ENCODE measurements at places on chromosomes 6 and 20.

DNA sequence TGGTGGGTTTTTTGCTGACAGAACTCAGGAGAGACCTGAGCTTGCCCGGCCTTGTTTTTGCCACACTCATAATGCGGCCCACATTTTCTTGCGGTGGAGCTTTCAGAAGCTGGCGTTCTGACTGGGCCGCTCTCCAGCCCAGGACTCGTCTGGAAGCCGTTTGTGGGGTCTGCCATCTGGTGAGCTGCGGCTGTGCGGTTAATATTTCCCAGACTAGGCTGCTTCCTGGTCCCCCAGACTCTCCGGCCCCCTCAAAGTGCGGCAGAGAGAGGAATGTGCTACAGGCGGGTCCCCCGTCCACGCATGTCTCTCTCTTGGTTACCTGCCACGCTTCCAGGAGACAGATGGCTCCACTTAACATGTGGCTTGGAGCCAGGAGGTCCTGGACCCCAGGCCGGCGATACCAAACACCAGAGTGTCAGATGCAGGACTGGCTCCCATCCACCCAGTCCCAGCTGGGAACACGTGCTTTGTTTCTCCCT, 128.9 kb upstream of the PMEPA1 start:
- no peak for DNase-seq

DNA sequence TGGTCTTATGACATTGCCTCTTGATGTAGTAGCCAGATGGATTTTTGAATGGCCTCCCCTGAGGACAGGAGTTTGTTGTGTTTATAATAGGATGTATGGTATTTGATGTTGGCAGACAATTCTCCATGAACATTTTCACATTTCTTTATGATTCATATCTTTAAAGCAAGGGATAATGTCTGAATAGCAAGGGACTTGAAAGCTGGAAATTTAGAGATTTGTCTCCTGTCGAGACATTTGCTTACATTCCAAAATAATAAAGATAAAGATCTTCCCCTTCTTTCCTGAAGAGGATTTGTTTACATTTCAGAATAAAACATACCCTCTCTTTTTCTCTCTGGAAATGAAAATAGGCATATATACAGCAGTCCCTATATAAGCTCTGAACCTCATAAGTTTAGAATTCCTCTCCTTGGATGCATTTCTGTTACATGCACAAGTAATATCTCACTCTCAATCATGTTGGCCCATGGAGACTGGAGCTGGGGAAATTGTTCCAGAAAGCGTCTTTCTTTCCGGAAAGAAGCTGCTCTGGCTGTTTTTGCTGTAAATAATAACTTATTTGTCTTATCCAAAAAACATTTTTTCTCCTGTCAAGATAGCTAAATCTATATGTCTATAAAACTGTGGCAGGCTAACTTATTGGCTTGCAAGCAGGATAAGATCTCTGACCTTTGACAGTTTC, 42.5 kb upstream of the ASCC3 start:
- DNase-seq, result no peak

DNA sequence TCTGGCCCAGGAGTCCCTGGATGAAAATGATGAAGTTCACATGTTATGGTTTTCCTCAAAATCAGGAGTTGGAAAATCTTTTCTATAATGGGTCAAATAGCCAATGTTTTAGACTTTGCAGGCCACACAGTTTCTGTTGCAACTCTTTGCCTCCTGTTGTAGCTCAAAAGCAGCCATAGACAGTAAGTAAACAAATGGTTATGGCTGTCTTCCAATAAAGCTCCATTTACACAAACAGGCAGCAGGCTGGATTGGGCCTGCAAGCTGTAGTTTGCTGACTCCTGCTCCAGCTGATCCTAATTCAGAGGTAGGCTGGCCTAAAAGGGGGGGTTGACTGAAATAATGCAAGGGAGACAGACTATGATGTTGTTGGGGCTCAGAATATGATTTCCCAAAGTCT, 33.0 kb downstream of the METTL24 start:
- no peak for DNase-seq

DNA sequence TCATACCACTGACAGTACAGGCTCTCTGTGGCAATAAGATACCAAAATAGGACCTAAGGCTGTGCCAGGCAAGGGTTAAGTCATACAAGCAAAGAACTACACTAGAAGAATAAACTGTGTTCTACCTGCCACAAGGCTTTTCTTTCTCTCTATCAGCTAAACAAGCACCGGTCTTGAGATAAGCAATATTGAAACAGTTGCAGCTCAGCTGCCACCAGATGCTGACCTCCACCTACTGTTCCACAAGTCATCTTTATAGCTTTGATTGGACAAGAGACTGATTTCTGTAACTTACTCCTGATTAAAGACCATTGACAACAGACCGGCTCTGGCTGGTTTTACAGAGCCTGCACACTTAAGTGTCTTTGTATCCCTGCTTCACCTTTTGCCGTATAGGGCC, 24.1 kb downstream of the SCP2D1 start:
- DNase-seq, result no peak

- DNase-seq, result no peak
Observed at GRCh38 chr6:126110512-126111270, 124.4 kb downstream of the TRMT11 start.

- no peak for DNase-seq
Observed at GRCh38 chr6:163392533-163392932, 22.0 kb upstream of the QKI start.

- no peak for DNase-seq
Observed at GRCh38 chr6:110590821-110591351, 114.5 kb upstream of the SLC22A16 start.

DNA sequence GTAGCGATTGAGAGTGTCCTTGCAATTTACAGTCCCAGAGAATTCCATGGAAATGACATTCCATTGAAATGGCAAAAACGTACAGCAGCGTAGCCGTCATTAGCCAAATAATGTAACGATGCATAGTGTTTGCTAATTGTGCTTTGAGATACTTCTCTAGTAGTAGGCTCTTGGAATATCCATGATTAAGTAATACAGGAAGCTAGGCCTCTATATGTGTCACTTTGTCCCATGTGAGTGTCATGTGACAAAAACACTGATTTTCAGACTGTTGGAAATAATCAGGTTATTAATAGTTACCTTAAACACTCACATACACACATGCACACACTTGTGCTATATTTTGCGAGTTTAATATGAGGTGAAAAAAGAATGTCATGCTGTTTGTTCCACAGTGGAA, 35.2 kb downstream of the SLX4IP start:
- no peak for DNase-seq

DNA sequence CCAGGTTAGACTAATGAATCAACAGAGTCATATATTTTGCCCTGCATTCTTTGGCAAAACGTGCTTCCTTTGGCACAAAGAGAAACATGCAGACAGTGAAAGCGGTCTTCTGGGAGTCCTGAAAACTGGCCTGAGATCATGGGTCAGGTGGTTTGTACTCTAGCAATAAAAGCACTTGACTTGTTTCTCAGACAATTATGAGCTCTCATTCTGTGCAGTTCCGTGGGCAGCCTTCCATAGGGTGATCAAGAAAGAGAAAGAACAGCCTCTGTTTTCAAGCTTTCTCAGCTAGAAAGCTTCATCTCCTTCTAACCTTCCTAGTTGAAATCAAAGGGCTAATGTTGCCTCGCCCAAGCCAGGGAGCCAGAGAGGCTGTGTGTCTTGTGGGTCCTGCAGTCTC, 62.7 kb upstream of the ISM1 start:
- DNase-seq, result no peak

DNA sequence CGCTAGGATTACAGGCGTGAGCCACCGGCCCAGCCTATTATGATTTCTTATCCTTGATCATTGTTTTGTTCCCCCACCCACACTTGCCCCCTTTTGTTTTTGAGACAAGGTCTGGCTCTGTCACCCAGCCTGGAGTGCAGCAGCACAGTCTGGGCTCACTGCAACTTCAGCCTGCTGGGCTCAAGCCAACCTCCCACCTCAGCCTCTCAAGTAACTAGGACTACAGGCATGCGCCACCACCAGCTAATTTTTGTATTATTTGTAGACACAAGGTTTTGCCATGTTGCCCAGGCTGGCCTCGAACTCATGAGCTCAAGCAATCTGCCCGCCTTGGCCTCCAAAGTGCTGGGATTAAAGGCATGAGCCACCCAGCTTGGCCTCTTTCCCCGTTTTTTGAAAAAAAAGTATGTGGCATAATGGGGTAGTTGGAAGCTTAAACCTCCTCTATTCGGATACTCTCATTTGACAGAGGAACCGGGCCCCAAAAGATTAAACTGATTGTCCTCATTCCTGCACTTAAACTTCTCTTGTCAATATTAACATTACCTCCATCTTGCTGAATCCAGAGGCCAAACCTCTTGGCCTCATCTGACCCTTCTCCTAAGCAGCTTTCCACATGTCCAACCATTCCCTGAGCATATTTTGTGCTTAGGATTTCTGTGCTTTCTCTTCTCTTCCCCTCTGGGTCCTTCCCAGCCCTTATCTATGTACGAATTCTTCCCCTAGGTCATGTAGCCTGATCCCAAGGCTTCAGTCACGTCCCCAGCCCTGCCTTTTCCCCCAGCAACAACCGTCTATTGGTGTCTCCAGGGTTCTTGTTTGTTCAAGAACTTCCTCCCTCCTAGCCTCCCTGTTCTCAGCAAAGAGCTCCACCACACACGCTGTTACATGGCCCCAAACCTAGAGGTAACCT, 6.1 kb upstream of the EZR start:
- no peak for DNase-seq

GRCh38 chr6:119894811-119895210, 545.2 kb upstream of the MAN1A1 start:
- no peak for DNase-seq

DNA sequence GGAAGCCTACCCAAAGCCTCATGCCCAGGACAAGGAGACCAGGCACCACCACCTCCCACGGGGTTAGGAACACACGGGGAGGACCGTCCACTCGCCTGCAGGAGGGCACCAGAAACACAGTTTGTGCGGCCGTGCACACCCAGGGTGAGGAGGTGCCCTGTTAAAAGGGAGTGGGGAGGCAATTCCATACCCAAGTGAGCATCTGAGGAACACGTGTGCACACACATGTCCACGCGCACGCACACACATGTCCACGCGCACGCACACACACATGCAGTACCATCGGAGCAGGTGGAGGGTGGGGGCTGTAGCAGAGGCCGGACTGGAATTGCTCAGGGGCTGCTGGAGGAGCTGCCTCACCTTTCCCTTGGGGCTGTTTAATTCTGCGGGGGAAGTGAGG, 259.4 kb downstream of the TAF4 start:
- no peak for DNase-seq

DNA sequence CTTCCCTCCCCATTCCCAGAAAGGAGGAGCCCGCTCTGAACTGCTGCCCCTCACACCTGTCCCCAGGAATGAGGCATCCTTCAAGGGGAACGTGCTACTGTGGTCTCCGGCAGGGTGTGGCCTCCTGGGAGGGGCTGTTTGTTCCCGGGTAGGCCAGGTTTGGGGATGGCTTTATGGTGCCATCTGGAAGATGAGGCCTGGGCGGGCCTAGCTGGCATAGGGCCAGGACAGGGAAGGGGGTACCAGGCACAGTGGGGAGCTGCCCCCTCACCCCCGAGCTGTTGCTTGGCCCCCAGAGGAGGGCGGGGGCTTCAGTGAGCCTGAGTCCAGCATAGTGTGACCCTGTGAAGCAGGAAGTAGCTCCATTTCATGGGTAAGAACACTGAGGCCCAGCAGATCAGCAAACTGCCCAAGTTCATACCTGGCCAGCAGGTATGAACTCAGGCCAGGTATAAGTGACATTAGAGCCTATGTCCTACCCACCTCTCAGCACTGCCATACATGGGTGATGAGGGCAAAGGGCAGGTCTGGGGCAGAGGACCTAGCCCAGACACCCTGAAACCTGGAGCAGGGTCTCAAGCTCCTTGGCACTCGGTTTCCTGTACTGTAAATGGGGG, 17.5 kb upstream of the SPDEF start:
- DNase-seq, result no peak

- DNase-seq, result no peak
Observed at GRCh38 chr6:104423691-104424090, 436.0 kb downstream of the HACE1 start.

DNA sequence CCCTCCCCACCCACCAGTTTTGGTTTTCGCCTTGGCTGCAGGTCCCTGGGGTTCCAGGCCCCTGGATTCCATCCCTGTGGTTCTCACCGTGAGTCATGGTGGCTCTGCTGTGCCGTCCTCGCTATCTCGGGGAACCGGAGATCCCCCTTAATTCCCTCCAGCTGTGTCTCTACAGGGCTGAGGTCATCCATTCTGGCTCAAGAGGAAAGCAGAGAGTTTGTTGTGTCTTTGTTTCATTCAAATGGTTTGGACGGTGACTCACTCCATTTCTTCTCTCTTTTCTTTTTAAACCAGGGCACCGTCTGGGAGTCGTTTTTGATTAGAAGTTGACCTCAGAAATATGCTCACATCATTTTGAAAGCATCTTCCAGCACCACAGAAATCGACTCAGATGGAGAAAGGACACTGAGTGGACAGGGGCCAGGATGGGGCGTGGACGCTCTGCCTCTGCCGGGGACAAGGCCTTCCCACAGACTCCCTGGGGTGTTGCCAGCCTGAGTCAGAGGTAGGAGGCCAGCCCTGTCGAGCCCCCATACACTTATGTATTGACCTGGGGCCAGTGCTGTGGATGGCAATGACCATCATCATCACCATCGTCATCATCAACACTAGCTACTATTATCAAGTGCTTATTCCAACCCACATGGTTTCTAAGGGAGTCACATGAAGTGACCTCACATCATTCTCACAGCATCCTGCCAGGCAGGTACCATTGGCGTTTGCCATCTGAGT, 176.2 kb downstream of the NFATC2 start:
- DNase-seq, result no peak

- DNase-seq, result no peak
Observed at GRCh38 chr20:57724610-57725405, 15.0 kb upstream of the PMEPA1 start.

DNA sequence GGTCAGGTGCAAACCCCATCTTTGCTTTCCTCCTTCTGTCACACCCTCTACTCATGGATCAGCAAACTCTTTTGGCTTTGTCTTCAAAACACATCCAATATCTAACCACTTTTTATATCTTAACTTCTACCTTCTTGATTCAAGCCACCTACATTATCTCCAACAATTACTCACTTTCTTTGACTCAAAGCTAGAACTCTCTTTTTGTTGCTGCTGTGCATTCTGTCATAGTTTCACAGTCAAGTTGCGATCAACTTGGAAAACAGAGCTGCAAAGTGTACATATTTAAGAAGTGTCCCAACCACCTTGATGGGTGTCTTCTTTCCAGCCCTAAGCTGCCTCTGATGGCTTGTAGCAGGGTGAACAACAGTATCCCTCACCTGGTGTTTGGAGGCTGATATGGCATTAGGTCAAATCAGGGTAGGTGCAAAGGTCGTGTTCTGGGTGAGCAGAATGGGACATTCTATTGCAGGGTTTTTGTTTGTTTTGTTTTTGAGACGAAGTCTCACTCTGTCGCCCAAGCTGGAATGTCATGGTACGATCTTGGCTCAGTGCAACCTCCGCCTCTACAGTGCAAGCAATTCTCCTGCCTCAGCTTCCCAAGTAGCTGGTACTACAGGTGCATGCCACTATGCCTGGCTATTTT, 43.4 kb upstream of the RALGAPA2 start:
- no peak for DNase-seq

GRCh38 chr6:69601132-69601531, 195.7 kb downstream of the LMBRD1 start:
- DNase-seq, result no peak
